RPMI8226 (cell line): ENCODE measurements at places on chromosomes 2 and 18.

- no peak for DNase-seq
Measured at GRCh38 chr2:150974234-150974633, 287.4 kb downstream of the RBM43 start.

DNA sequence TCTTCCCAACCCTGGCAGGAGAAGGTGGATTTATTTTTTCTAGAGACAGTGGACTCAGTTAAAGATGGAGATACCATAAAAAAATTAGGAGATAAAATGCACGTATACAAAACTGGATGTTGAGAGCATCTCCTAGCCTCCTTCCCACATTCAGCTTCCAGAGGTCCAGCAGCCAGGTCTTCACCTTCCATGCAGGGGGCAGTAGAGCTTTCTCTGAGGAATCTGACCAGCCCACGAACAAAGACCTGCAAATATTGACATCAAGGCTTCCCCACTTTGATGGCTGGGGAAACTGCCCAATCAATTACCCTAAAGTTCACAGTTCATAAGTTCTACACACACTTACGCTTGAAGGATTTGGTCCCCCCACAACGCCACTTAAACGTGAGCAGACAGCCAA, 24.5 kb downstream of the AQP4 start:
- DNase-seq: no peak

DNA sequence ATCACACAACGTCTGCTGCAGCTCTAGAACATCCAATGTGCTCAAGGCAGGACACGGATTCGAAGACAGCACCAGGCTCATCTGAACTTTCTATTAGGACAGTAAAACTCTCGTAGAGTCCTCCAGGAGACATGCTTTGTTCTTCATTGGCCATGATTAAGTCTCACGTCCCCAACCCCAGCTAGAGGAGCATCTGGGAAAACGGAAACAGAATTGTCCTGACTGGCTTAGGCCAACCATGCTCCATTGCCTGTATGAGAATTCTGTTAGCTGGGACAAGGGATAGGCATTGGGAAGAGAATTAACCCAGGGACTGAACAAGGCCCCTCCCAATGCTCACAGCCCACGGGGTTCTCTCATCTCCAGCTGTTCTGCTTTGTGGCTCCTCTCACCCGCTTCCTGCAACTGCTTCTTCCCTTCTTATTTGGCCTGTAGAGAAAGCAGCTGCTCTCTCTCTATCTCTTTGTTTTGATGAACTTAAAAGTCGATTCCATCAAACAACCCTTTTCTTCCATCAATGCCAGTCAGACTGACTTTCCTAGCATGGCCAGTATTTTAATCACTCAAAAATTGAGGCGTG, 75.6 kb downstream of the C1QL2 start:
- no peak for DNase-seq

DNA sequence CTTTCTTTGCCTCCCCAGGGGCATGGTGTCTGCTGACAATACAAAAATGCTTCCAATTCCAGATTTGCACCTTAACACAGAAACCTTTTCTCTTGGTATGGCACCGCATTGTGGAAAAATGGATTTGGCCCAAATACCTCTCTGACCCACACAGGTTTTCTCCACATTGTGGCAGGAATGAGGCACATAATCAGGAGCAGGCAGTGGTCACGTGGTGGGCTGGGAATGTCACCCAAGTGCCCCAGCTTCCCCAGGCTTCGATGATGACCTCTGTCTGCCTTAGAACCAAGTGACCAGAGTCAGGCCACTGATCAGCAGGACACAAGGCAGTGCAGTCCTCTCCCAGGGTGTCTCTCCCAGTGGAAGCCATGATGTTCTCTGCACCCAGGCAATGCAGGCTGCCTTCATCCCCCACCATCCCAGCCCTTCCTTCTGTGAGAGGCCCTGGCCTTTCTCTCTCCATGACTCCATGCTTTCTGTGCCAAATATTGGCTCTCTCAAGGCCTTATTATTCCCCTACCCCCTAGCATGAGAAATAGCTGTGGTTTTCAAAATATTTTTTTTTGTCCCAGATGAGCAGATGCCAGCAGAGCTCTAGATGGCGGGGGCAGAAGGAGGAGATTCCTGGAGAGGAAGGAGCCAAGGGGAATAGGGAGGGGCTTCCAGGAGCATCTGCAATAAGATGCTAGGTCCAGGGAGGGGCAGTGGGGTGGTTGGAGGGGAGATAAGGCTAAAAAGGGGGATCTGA, 198.9 kb downstream of the ACKR3 start:
- no peak for DNase-seq
